ENCODE measurements at places on chromosomes 7 and 10.

GRCh38 chr7:81233208-81233940 is 314.5 kb upstream of the SEMA3C start:
- no peak for DNase-seq

DNA sequence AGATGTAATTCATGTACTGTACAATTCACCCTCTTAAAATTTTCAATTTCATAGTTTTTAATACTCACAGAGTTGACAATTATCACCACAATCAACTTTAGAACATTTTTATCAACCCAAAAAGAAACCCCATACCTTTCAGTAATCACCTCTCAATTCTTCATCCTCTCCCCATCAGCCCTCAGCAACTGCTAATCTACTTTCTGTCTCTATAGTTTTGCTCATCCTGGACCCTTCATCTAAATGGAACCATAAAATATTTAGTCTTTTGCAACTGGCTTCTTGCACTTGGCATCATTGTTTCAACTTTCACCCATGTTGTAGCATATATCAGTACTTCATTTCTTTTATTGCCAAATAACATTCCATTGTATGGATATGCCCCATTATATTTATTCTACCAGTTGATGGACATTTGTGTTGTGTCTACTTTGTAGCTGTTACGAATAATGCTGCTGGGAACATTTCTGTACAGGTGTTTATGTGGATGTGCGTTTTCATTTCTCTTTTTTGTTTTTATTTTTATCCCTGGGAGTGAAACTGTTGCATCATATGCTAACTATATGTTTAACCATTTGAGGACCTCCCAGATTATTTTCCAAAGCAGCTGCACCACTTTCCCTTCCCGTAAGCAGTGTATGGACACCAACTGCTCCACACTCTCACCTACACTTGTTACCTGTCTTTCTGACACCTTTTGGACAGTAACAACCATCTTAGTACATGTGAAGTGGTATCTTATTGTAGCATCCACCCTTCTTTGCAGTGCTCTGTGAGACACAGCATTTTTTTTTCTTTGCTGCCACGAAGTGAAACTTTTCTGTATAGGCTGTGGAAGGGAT is 65.4 kb upstream of the APBB1IP start:
- no peak for DNase-seq

DNA sequence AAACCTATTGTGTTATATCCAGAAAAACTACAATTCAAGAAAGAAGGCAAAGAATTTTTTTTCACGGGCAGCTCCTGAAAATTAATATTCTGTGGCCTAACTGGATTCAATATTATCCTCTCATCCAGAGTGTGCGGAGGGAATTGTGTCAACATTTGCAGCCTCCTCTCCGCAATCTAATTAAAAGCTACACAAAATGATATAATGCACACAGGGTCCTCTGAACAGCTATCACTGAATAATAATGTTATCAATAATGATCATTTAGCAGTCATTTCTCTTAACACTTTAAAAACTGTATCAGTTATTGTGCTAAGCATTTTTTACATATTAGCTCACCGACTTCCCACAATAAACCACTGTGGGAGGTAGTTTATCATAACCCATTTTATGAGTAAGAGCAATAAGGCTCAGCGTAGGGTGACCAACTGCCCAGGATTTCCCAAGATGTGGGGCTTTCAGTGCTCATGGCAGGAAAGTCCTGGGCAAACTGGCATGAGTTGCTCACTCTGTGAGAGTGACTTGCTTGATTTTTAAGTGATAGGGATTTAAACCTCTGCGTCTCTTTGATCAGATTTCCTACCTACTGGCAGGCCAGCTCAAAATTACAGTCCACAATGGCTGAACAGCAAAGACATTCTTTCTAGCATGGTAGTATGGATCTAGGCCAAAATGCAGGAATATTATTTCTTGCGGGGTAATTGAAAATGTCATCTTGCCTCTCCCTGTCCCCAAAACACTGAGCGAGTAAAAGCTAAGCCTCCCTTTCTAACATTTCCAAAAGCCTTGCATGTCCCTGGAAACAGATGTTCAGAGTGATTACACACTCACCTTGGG is 65.7 kb downstream of the AOAH start:
- no peak for DNase-seq

GRCh38 chr10:119370111-119370741 is 162.9 kb downstream of the GRK5 start:
- DNase-seq, result no peak

- peak; percentile 63 for DNase-seq
Observed at GRCh38 chr7:10239695-10240345, 733.9 kb upstream of the PHF14 start.

DNA sequence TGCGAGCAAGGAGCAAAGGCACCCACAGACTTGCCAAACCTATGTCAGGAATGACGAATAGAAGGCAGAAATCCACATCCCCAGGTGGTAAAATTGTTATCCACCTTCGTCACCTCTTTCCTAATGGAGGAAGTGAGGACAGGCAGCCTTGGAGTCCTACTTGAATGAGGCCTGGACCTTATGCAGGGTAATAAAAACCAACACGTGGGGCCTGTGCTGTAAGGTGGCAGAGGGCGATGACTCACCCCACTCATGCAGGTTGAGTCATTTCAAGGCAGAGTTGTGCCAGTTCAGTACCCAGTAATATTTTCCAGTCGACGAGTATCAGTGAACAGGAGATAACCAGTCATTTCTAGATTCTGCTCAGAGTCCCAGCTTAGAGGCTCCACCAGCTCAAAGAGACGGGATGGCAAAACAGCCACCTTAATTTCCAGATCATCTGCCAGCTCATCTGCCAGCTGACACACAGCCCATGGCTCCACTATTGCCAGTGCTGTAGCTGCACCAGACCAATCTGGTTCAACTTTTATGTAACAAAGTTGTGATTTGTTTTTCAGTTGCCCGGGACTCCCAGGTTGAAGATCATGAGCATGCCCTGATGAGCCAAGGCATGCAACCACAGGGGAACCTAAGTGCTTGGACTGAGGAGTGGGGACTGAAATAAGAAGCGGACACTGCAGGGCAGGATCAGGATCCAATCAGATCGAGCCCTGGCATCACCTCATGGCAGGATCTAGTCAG is 176.2 kb upstream of the ITGB1 start:
- no peak for DNase-seq

DNA sequence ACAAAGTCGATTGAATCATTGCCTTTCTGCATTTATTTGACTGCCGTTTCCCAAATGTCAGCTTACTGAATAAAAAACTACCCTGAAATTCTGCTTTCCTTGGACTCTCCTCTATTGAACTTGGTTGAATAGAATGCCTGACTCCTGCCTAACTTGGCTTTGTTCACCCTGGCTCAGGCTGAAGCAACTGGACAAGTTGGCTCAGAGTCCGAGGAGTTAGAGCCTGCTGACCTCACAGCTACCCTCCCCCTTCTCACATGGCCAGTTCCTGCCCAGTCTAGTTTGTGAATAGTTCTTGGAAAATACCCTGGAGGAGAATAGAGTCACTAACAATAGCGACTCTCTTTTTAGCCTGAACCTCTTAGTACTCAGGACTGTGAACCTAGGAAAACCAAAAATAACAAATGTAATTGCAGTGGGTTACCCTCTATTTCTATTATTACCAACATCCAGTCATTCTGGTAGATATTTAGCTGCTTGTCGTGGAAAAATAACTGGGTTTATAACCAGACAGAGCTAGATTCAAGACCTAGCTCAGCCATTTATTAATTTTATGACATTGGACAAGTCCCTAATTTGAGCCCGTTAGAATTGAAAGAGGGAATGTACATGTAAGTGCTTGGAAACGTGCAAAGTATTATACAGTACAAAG is 17.3 kb upstream of the NRBF2 start:
- DNase-seq, result no peak

GRCh38 chr10:4602764-4603491 is 223.1 kb upstream of the AKR1E2 start:
- DNase-seq, result no peak

- no peak for DNase-seq
Observed at GRCh38 chr10:69409176-69409495, 7.6 kb downstream of the TACR2 start.

DNA sequence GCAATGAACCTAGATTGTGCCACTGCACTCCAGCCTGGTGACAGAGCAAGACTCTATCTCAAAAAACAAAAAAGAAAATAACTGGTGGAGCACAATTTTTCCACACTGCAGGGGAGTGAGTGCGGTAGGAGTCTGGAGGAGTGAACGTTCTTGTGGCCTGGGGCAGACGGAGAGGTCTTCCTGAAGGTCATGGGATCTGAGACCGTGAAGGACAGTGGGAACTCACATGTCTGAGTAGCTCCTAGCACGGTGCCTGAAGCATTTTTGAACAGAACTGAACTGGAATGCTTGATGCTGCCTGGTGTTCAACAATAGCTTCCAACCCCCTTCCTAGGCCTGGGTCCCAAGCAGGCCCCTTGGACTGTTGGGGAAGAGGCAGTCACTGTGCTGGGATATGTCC is 84.3 kb upstream of the PODXL start:
- DNase-seq, result no peak

DNA sequence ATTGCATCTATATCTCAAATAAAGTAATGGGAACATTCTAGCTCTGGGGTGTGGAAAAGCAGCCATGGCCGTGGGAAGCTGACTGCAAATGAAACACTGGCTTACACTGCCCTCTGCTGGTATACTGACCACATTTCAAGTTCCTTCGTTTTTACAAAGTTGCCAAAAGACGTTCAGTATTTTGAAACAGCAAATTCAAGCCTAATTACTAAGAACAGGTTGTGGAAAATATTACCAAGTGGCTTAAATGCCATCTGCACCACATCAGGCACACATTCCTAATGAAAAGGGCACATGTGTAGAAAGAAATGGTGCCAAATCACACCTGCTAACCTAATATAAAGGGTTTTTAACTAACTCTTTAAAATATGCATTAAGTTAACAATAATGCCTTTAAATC is 83.9 kb downstream of the JAZF1 start:
- peak; percentile 41 for DNase-seq

- no peak for DNase-seq
Observed at GRCh38 chr7:95865716-95866371, 93.5 kb downstream of the DYNC1I1 start.

DNA sequence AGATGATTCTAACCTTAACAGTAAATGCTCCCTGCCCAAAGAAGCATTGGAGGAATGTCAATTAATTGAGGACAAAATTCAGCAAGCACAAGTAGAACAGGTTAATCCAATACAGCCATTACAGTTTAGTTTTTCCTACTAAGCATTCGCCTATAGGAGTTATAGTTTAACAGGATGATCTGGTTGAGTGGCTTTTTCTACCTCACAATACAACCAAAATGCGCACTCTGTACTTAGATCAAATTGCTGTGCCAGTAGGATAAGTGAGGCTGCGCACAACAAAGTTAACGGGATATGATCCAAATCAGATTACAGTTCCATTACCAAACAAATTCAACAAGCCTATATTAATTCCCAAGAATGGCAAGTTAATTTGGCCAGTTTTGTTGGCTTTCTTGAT is 117.1 kb upstream of the TRIM24 start:
- no peak for DNase-seq

- DNase-seq, result no peak
Observed at GRCh38 chr10:71220689-71221540, 8.5 kb downstream of the UNC5B start.

DNA sequence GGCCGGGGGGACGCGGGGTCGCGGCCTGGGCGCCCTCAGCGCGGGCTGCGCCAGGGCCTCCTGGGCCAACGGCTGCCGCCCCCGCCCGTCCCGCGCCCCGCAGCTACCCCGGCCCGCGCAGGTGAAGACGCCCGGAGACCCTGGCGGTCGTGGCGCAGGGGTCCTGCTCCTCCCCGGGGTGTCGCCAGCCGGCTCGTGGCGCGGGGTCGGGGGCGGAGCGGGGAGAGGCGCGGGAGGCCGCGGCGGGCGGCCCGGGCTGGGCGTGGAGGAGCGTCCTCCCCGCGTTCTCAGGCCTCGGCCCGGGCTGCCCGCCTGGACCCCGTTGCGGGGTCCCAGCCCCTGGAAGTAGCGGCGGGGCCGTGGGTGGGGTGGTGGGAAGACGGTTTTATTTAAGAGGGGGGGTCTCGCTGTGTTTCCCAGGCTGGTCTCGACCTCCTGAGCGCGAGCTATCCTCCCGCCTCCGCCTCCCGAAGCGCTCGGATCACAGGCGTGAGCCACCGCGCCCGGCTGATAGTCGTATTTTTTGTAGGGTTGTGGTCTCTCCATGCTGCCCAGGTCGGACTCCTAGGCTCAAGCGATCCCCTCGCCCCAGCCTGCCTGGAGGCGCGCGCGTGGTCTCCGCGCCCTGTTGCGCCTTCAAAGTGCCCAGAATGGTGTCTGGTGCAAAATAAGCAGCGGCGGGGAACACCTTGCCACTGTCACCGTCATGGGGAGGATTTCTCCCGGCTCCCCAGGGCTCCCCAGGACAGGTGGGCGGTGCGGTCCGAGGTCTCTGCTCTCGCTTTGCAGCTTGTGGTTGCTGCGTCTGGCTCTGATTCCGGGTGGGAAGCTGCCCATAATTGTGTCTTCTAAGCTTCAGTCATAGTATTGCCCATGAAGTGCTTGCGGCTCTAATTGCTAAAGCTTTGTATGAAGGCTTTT is 15.3 kb upstream of the SUN1 start:
- DNase-seq, result no peak

GRCh38 chr10:89301721-89302445 is at the start of gene IFIT2:
Gene IFIT2, plus strand, starts transcription at chr10:89302046. Its CDS starts 78 bp downstream, at chr10:89302124.
- DNase-seq, result peak; percentile 5

GRCh38 chr7:15257689-15258088 is 304.1 kb downstream of the AGMO start:
- DNase-seq, result no peak

- no peak for DNase-seq
Observed at GRCh38 chr7:80869106-80869784, 49.6 kb downstream of the SEMA3C start.

DNA sequence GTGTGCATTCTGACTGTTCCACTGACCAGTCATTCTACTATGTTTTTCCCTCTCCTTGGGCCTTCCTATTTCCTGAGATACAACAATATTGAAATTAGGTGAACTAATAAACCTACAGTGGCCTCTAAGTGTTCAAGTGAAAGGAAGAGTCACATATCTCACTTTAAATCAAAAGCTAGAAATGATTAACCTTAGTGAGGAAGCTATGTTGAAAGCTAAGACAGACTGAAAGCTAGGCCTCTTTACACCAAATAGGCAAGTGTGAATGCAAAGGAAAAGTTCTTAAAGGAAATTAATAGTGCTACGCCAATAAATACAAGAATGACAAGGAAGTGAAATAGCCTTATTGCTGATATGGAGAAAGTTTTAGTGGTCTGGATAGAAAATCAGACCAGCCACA is 5.7 kb upstream of the DYNC1I1 start:
- DNase-seq, result no peak
